Sciatic nerve (tissue), 2 donors: ENCODE measurements at places on chromosomes 6 and 20.
A peak's percentile ranks its signal among the peaks of the same experiment; 100 is the strongest.

GRCh38 chr6:122714059-122714458 is 65.5 kb upstream of the FABP7 start:
- no peak for DNase-seq

- no peak for DNase-seq
Measured at GRCh38 chr6:83824831-83825230, 28.3 kb upstream of the RIPPLY2 start.

GRCh38 chr6:142429195-142429594 is 127.4 kb downstream of the ADGRG6 start:
- no peak for DNase-seq

- peak; percentile 49 for DNase-seq
Measured at GRCh38 chr6:169972101-169972651, 220.8 kb downstream of the ERMARD start.

GRCh38 chr6:44594481-44594880 is 207.0 kb downstream of the CDC5L start:
- DNase-seq = no peak

GRCh38 chr6:21019614-21020013 is 485.4 kb downstream of the CDKAL1 start:
- no peak for DNase-seq

GRCh38 chr20:37202267-37202943 is 23.1 kb upstream of the MROH8 start:
- no peak for DNase-seq

DNA sequence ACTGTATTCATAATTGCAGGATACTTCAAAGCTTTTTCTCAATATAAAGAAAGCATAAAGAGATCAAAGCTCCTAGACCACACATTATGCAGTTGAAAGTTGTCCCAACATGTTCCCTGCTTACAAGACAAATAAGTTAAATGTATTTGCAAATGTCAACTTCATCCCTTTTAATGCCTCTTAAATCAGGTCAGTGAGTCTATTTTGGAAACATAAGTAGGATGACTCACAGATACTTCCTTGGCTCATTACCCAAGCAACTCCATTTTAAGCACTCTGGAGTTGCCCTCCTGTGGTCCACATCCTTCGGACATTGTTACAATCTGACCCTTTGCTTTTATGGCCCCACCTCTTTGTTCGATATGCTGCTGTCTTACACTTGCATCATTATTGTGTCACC is 162.0 kb downstream of the FAXC start:
- DNase-seq = no peak

DNA sequence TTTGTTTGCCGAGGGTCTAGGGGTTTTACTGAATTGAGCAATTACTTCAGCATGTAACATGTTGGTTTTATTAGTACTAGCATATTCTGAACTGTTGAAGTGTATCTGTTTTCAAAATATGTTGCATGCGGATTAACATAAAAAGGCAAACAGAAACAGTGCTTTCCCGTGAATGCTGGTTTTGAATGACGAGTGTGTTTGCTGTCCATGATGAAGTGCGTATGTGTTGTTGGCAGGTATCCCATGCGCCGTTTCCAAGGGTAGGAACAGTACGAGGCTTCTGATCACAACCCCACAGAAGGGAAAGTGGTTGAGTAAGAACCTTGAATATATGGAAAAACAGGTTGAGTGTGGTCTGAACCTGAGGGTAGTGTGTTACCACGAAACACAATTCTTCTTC is 232.9 kb downstream of the SAMD5 start:
- no peak for DNase-seq

- no peak for DNase-seq
Measured at GRCh38 chr6:82691997-82692396, 328.4 kb downstream of the TPBG start.
